ENCODE measurements at places on chromosomes 5 and 9. TPM values are rescaled to one million over a fixed set of nuclear protein-coding genes. Genes with fewer than 3 reads are reported as not detected.

The FNBP1 gene
- total RNA-seq, result 266 TPM

The ARL14EPL gene
- total RNA-seq, result not detected

The BBLN gene
- total RNA-seq, result 132 TPM

The ECSCR gene
- not detected for total RNA-seq

The TAS2R1 gene
- not detected for total RNA-seq

The C9orf40 gene
- total RNA-seq, result 20.9 TPM

The AGXT2 gene
- not detected for total RNA-seq

The CDH6 gene
- not detected for total RNA-seq

The JAKMIP2 gene
- 2.6 TPM for total RNA-seq

The DBH gene
- not detected for total RNA-seq

The TEX48 gene
- 0.65 TPM for total RNA-seq

The LCN2 gene
- not detected for total RNA-seq

The GABRA6 gene
- total RNA-seq, result not detected

The PRRX2 gene
- total RNA-seq, result 0.85 TPM

The TMED9 gene
- 120 TPM for total RNA-seq

The PLCXD3 gene
- total RNA-seq, result not detected

The NOXA1 gene
- total RNA-seq, result 0.95 TPM

The ITK gene
- 236 TPM for total RNA-seq

The TMEM252 gene
- total RNA-seq, result not detected
